Lower lobe of right lung (tissue), 2 donors: ENCODE measurements at places on chromosomes 5 and 9. TPM values are rescaled to one million over a fixed set of nuclear protein-coding genes. Genes with fewer than 3 reads are reported as not detected.

Gene EGFLAM
- total RNA-seq, result 2.4 TPM

DNA sequence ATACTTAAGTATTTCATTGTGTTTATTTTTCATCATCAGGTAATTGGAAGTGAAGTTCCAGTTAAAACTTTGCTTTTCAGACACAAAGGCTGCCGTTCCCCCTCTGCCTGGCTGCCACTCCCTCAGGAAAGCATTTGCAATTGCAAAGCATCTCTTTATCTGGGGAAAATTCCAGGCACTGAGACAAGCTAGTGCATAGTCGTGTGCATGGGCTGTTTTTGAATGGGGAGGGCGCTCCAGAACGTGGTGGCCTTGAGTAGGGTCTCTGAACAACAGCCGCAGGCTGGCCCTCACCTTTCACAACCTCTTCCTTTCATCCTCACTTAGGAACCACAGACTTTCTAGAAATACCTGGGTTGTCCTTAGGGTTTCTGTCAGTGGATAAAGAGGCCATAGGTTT is 285.1 kb upstream of the ADAMTS16 start:
- no peak for DNase-seq

GRCh38 chr9:124697326-124698200 is 73.5 kb downstream of the NR6A1 start:
- no peak for DNase-seq

GRCh38 chr5:123987956-123988355 is 476.0 kb downstream of the CSNK1G3 start:
- DNase-seq, result no peak

DNA sequence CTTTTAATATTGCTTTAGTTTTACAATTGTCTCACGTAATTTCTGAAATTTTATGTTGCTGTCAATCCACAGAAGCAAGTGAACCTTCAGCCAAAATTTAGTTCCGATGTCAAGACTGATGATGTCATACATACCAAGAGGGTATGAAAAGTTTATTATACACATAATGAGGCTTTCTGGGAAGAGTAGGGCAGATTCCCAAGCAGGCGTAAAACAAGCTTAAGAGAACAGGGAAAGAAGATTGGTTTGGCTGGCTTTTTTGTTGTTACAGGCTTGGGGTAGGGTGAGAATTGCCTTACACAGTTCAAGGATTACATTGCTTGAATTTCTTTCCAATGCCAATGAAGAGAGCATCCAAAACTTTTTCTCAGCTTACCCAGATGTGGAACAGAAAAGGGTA is 1962.9 kb upstream of the CDH6 start:
- DNase-seq, result no peak

- DNase-seq, result no peak
These were observed 5.4 kb upstream of the B4GALT1 start for GRCh38 chr9:33172256-33173238.

GRCh38 chr9:124222918-124223720 is 34.6 kb upstream of the NEK6 start:
- DNase-seq, result peak; percentile 91

DNA sequence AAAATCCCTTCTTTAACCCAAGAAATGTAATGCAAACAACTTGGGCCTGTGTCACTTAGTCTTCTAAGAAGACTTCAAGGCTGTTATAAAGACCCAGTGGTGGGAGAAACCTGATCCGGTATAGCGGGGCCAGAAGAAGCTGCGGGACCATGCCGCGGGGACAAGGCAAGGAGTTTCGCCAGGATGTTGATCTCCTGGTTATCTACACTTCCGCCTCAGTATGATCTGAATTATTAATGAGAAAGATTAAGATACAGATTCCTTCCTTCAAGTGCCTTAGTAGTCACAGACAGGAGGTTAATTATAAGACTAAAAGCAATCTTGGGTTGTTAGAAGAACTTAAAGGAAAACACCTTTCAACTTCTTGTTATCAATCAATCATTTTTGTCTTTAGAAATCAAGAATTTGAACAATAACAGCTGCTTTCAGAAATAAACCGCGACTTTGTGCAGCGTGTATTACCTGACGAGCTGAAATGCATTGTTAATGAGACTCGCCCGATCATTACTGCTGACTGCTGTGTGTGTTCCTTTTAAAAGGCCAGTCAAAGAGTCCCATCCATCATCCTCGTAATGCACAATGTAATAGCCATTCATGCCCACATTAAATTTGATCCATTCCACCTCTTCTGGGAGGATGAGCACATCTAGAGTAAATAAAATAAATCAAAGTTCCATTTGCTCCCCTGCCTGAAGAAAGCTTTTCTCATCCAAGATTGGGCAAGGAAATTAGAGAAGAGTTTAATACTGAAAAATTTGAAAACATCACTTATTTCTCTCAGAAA is 22.2 kb downstream of the ERAP1 start:
- DNase-seq, result no peak

GRCh38 chr5:139685886-139686285 is 37.7 kb downstream of the CXXC5 start:
- DNase-seq, result no peak

GRCh38 chr9:97363661-97364299 is 48.1 kb upstream of the TDRD7 start:
- DNase-seq, result no peak

GRCh38 chr9:13228431-13228830 is 51.1 kb downstream of the MPDZ start:
- no peak for DNase-seq

DNA sequence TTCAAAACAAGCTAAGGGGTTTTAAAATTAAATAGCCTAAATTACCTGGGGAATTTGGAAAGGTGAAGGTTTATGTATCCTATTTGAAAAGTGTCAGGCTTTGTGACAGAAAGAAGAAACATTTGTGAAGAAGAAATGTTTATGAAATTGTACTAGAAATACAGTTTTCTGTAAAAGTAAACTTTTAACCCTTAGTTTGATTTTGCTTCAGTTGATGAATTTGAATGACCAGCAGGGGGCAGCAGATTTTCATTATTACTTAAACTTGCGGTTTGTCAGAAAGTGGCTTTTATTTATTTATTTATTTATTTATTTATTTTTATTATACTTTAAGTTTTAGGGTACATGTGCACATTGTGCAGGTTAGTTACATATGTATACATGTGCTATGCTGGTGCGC is 58.1 kb downstream of the NNT start:
- no peak for DNase-seq

- no peak for DNase-seq
These were observed 90.1 kb downstream of the ARHGAP26 start for GRCh38 chr5:142860270-142860669.

GRCh38 chr9:88694625-88695024 is 159.6 kb downstream of the NXNL2 start:
- DNase-seq, result no peak

- DNase-seq, result no peak
These were observed 72.9 kb downstream of the ECPAS start for GRCh38 chr9:111411266-111411665.

DNA sequence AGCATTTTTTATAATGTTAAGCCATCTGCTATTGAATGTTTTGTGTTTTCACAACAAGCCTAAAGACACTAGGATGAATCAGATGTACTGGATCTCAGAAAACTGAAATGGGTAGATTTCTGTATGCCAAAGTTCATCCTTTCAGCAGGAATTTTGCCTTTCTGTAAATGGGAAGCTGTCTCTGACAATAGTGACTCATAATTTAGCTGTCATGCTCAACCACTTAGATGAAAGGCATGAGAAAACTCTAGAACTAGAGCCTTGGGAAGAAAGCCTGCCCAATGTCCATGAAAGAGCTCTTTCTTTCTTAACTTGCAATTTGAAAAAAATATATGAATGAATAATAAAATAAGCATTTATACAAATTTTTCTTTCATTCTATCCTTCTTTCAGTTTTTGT is 616.0 kb upstream of the EDIL3 start:
- DNase-seq, result no peak

Gene ITK
- 6.3 TPM for total RNA-seq

DNA sequence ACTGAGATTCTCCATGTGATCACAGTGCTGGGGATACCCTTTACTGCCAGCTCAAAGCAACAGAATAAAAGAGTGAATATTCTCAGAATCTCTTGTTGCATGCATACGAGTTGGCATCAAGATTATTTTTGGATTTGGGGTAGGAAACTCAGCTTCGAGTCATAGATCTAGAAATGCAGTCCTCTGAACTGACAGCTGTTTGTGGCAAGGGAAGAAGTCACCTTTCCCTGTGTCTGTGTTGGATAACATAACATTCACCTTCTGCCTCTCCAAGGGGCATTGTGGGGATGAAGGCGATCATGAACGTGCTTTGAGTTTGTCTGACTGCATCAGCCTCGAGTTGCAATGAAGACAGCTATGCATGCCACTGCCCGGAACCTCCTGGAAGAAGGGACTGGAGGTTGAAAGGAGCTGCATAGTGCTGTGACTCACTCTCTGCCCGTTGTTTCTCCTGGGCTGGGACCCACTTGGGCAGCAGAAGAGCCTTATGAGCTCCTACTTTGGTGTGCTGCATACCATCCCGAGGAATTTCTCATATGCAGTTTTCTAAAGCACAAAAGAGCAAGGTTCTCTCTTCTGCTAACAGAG is 231.7 kb downstream of the ARHGAP26 start:
- no peak for DNase-seq

- DNase-seq, result peak; percentile 63
These were observed 56.8 kb upstream of the SMIM32 start for GRCh38 chr5:136249678-136250266.

- peak; percentile 33 for DNase-seq
These were observed 44.6 kb upstream of the ALDH1A1 start for GRCh38 chr9:72997387-72997995.

GRCh38 chr5:173767574-173768266 is 120.4 kb upstream of the CPEB4 start:
- no peak for DNase-seq

DNA sequence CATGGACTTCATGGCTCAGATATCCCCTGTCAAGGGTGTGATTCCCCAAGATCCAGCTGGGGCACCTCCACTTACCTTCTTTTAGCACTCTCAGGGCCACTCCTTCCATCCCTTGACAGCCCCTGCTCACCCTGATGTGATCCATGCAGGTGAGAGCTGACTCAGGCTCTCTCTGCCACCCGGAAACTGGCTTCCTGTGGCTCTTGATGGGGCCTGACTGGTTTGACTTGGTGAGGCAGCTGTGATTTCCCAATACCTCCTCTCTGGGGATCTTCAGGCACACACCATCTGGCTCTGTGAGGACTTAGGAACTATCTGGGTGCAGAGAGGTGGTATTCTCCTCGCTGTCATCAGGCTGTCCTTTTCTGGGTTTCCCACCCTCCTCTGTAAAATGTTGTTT is 7.9 kb upstream of the FAT2 start:
- DNase-seq, result no peak

DNA sequence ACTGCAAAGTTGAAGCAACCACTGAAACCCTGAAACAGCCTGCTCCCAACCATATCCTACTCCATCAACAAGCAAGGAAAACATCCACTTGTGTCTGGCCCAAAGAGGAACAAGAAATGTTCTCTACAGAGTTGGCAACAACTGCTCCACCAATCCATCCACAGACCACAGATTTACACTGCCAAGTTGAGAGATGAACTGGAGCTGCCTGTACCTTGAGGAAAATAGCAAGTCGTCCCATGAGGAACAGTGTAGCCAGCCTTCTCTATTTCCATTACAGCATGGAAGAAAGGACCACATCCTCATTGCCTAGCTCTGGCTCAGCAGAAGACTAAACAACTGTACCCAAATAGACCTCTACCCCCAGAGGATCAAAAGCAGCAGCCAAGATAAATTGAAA is 60.4 kb downstream of the DEPDC1B start:
- DNase-seq, result no peak

DNA sequence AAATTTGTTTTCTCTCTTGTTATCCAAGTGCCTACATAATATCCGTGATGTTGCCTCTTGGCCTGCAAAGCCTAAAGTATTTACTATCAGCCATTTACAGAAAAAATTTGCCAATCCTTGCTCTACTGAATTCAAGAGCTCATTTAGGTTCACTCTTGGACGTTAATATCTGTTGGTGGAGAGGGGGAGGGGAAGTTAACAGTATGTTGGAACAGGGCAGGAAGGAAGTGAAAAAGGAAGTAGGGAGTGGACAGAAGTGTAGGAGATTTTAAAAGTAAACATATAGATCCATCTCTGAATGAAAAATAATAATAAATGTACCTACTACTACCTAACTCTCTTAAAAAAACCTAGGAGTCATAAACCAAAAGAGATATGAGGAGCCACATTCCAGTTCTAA is 32.8 kb downstream of the ZNF608 start:
- DNase-seq, result no peak

DNA sequence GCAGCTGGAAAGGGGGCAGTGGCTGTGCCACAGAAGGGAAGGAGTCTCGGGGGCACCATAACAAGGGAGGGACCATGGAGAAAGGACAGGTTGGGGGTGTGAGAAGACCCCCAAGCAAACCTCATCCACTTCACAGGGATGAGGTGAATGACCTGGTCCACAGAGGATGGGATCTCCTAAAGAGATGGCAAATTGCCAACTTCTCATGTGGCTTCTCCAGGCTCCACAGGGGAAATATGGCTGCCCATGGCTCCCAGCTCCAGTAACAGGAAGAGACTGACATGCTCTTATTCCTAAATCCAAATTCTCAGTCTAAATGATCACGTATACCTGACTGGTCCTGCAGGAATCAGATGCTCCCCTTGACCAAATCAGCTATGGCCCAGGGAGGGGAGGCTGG is 340.4 kb downstream of the SPOCK1 start:
- DNase-seq, result no peak

DNA sequence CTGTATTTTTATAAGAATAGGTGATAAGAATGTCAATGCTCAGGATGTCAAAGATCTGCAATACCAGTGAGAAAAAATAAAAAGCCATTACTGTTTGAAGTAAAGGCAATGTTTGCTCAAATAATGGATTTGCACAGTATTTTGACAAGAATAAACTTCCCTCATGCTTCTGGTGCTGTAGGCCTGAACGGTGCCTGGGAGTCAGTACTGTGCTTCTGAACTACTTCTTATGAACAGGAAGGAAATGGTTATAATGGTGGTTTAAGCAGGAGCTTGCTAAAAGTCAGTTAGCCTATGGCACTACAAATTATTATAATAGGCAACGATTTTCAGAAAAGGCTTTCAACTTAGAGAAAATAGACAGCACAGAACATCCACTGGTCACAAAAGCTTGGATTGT is 548.3 kb upstream of the CDH18 start:
- DNase-seq, result no peak

GRCh38 chr9:134942788-134943184 is 25.1 kb upstream of the FCN1 start:
- no peak for DNase-seq

DNA sequence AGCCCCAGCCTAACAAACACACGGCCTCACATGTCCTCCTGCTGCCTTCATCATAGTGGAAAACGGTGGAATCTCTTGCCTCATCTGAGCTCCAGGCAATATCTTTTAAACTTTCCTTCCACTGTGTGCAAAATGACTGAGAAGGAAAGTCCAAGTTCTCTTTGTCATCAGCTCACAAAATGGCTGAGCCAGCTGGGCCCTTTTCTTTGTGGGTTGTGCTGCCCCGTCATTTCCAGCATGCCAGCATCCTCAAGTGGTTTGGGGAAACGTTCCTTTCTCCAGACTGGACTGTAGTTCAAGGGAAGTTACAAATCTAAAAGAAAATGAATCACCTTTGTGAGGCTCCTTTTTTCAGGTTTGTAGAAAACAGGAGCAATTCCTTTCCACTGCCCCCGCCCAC is 171.1 kb upstream of the FSTL4 start:
- no peak for DNase-seq

Gene IGIP
- 17.7 TPM for total RNA-seq
